ENCODE measurements at places on chromosomes 12 and 14.

- no peak for DNase-seq
Observed at GRCh38 chr12:49806321-49806813, 21.8 kb downstream of the NCKAP5L start.

GRCh38 chr14:52902971-52903619 lies 47.8 kb downstream of the FERMT2 start:
- DNase-seq, result no peak

DNA sequence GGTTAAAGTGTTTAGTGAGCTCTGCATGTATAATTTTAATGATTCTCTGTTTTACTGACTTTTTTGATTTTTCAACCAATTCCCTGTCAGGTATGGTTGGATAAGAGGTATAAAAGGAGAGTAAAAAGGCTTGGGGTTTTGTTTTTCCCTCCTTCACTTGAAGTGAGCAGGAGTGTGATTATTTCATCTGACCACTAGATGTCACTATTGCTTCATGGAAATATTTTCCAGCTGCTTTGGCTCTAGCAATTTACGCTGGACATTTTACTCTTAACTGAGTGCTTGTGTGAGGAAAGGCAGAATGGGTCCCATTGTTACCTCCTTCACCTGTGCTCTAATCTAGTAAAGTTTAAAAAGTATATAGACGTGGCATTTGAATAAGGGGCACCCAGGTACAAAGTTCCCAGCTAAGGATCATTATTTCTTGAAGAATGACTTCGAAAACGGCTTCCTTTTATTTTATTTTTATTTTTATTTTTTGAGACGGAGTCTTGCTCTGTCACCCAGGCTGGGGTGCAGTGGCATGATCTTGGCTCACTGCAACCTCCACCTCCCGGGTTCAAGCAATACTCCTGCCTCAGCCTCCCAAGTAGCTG lies 66.5 kb downstream of the TBC1D30 start:
- no peak for DNase-seq

GRCh38 chr12:96445691-96446583 lies 43.4 kb upstream of the CFAP54 start:
- DNase-seq, result peak; percentile 84

DNA sequence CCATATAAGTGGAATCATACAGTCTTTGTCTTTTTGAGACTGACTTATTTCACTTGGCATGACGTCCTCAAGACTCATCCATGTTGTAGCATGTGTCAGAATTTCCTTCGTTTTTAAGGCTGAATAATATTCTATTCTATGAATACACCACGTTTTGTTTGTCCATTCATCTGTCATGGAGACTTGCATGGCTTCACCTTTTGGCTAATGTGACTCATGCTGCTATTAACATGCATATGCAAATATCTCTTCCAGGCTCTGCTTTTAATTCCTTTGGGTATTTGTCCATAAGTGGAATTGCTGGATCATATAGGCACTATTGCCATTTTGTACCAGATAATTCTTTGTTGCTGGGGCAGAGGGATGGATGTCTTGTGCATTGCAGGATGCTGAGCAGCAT lies 19.6 kb upstream of the WSCD2 start:
- no peak for DNase-seq

DNA sequence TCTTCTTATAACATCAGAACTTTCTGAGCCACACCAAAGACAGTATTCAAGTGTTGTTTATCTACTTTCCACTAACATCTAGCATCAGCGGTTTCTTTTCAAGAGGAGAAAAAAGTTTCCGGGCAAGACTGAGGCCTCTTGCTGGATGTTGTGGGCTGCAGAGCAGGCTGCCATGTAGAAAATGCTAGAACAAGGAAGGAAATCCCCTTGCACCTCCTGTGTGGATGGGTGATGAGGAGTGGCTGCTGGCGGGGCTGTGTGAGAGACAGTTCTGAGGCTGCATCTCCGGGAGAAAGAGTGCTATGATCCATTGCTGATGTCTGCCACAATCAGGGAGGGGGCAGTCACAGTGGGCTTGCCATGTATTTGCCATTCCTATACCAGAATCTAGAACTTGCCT lies 37.8 kb upstream of the PPP1CC start:
- peak; percentile 35 for DNase-seq

DNA sequence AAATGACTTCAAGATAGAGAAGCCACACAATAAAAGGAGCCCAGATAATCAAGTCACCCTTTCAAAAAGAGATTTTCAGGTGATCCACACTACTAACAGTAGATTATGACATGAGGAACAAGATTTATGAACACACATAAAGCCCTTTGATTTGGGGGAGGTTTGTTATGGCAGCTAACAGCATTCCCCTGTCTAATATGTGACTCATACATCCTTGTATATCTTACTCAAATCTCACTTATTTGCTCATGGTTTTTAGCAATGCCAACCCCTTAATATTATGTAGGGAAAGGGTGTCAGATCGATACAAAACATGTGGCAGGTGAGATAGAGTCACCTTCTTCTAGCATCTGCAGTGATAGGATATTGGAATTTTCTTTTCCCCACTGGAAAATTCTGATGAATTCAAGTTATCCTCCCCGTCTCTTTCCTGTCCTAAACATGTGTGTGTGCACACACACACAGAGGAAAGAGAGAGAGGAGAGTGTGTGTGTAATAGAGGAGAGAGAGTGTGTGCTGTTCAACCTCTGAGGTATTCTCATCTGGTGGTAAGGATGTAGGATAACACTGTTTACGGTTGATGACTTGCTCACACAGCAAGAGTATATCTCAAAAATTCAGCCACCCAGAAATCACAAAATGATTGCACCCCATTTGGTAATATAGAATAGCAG lies 319.9 kb downstream of the KCNC2 start:
- no peak for DNase-seq

- DNase-seq, result no peak
Observed at GRCh38 chr12:48084066-48084465, 21.8 kb downstream of the SENP1 start.

DNA sequence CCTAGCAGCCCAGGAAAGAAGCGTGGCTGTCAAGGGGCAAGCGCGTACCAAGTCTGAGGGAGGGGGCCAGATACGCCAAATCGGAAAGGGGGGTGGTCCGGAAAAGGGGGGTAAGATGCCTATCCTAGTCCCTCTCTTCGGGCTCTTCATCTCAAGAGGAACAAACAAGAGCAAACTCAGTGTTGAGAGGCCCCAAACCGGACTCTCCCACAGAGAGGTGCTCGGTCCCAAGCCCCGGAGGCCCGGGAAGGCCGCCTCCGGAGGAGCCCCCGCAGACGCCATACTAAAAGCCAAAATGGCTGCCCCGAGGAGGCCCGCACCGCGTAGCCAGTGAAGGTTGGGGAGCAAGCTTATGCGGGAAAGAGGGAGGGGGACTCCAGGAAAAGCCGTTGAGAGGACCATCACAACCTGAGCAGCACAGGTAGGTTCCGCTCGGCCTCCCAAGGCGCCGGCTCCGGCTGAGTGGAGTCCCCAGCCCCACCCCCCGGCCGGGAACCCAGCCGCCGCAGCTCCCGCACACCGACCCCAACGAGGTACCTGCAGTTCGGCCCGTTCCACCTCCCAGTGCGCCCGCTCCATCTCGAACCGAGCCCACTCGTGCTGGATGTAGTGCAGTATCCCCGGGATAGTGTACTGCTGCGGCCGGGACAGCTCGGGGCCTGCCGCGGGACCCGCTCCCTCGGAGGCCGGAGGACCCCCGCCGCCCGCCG lies at the start of gene AP4S1:
Gene AP4S1 (plus strand): TSS at position 283 of the 710 bp plus-strand sequence. CDS start 40,548 bp downstream, outside the sequence.
- DNase-seq, result peak; percentile 60

All from CD4-positive, alpha-beta T cell treated with Interleukin-4 for 1 hour (primary cell).